ENCODE measurements at places on chromosomes 13 and 19.

DNA sequence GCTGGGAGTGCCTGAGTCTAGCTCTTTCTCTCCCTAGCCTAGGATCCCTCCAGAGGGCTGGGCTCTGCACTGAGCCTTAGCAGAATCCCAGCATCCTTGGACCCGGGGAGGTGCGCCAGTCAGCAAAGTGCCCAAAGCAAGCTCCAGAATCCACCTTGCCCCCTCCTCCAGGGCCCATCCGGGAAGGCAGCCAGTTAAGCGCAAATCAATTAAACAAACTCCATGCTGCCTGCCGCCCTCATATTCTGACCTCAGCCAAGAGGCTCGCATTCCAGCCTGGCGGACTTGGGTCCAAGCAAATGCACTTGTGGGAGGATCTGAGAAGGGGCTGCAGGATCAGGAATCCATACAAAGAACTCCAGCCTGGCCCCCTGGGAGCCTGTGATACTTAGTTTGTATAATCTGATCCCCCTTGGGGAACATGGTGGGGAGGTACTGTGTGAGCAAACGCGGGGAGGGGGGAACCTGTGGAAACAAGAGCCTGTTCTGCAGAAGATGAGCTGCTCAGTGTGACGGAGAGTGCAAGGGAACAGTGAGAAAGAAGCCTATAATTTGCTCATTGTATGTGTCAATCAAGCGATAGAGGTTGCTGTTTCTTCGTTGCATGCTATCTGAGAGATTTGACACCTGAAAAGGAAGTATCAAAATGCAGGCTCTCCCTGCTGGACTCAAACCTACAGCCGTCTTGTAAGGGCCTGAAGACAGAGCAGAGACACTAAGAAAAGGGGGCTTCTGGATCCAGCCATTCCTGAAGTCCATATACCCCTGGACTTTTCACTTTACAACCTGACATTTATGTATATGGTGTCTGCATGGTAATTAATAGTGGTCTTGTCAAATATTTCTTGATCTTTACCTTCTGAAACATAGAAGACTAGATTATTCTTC, 29.4 kb downstream of the ZNRF4 start:
- no peak for DNase-seq

GRCh38 chr19:49911381-49912145, 14.9 kb upstream of the IL4I1 start:
- no peak for DNase-seq

GRCh38 chr13:29067306-29067945, 247.3 kb downstream of the MTUS2 start:
- no peak for DNase-seq

- DNase-seq: no peak
Measured at GRCh38 chr13:45086484-45086883, 33.8 kb upstream of the GTF2F2 start.

- no peak for DNase-seq
Measured at GRCh38 chr13:113298043-113298945, 1.3 kb downstream of the LAMP1 start.

DNA sequence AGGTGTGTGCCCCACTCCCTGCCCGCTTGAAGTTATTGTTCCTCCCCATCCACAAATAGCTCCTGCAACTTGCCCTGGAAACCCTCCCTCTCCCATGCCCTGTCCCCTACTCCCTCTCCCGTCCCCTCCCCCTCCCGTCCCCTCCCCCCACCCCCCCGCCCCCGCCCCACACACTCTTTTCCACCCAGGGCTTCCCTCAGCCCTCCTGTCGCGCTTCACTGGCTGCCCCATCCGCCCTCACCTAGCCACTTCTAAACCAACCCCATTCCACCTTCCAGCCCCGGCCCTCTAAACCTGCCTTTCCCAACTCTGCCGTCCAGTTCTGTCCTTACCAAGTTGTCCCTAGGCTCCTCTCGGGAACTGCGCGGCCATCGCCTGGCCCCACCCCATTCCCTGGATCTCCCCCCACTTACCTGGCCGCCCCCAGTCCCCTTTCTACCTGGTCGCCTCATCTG, 993 bp downstream of the RGL3 start:
- DNase-seq: no peak

DNA sequence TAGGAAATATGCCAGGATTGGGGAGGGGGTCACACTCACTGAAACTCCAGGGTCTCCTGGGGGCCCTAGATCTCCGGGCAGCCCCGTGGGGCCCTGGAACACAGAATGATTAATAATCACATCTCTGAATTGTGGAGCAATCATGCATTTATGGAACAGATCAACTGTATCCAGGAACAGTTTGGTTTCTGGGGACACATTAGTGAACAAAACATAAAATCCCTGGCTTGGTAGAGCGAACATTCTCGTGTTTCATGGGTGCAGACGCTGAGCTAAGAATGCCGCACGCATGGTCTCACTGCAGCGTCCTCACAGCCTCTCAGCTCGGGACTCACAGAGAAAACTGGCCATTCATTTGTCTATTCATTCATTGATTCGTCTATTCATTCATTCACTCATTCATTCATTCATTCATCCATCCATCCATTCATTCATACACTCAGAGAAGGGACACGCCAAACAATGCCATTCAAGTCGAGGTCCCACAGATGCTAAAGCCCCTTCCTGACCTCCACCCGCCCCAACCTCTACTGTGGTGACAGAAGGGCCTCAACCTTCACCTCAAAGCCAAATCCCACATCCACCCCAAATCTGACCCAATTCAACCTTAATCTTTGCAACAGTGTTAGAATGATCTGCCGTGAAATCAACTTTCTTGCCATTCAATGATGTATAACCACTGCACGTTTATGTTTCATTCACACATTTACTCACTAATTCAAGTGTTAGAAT, 35.0 kb upstream of the OLFM2 start:
- no peak for DNase-seq

DNA sequence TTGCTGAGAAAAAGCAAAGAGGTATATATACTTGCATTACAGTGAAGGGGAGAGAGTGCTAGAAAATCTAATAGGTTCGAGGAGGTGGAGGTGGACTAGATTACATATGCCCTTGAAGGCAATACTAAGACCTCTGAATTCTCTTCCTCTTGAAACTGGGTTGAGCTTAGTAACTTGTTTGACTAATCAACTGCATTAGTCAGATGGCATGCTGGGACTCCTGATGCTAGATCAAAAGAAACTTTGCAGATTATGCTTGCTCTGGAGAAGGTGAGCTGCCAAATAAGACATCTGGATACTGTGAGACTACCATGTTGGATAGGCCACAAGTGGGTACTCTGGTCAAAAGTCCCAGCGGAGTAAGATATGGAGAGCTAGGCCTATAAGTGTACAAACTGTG, 331.3 kb downstream of the KLF5 start:
- DNase-seq: no peak

DNA sequence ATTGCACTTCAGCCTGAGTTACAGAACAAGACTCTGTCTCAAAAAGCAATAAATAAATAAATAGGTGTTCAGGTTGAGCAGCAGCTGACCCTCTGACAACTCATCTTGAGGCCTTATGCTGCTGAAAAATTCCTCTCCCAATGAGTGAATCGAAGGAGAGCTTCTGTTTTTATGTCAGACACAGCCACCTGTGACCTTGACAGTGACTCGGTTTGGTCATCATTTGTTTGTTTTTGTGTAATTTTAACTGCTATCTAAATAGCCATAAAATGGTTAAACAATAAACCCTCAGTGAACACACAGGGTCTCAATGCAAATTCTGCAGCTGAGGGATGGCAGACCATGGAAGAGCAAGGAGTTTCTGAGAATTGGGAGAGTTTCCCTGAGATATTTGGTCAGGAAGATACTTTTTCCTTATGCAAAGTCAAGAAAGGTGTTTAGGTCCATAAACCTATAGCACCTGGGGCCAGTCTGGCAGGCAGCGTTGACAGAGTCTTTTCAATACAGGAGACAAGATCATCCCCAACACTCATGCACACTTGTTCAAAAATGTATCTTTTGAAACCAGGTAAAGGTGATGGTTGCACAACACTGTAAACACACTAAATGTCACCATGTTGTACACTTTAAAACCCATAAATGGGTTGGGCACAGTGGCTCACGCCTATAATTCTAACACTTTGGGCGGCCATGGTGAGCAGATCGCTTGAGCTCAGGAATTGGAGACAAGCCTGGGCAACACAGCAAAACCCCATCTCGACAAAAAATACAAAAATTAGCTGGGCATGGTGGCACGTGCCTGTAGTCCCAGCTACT, 16.6 kb upstream of the SLC25A30 start:
- DNase-seq: no peak

DNA sequence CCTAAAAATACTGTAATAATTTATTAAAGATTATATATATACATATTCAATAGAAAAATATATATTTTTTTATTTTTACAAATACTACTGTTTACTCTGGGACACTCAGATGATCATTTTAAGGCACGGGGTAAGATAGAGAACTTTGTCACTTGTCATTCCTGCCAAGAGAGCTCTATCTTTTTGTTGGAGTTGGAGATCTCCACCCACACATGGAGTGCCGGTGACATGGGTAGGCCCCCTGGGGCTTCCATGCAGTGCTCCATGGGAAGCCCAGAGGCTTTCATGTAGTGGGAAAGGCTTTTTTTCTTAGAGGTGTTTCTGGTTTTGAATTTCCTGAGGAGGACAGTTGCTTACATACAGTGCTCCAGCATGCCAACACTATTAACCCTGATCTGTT, 81.4 kb downstream of the LMO7 start:
- no peak for DNase-seq

DNA sequence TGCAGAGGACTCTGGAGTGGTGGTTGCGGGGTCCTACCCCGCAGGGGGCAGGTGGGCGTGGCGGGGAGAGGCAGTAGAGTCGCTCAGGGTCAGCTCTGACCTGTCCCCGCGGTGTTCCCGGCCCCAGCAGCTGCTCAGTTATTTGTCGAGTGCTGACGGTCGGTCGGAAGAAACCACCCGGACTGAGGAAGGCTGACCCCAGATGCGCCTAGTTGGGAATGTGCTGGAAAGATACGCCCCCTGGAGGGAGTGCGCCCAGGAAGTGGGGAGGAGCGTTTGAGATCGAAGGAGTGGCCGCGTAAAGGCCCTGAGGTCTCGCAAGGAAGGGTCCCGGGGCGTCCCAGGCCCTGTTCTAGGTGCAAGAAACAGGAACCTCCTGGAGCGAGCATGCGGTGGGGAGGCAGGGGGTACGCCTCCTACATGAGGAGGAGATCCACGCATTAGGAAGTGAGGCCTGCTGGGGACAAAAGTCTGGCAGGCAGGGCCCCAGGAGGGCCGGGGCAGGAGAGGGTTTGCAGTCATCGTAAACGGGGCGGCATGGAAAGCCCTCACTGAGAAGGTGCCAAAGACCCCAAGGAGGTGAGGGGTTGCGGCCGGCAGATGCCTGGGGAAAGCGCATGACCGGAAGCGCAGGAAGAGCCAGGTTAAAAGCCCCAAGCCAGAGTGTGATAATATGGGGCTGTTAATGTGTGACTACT, 9.2 kb downstream of the CCDC8 start:
- DNase-seq: no peak

- DNase-seq: no peak
Measured at GRCh38 chr19:55619286-55619685, 5.1 kb downstream of the ZNF784 start.

GRCh38 chr19:45040059-45040771, 1.4 kb downstream of the CLASRP start:
- DNase-seq: no peak

GRCh38 chr19:45994456-45994997, 740 bp upstream of the CCDC61 start:
- DNase-seq: no peak

GRCh38 chr13:45826731-45827130, 24.8 kb downstream of the SIAH3 start:
- no peak for DNase-seq

GRCh38 chr13:114167426-114167825, 11.6 kb upstream of the CFAP97D2 start:
- DNase-seq: no peak

GRCh38 chr19:55525289-55526101, 11.4 kb downstream of the SBK2 start:
- no peak for DNase-seq

- DNase-seq: peak; percentile 53
Measured at GRCh38 chr13:79451500-79451962, 29.4 kb upstream of the NDFIP2 start.

DNA sequence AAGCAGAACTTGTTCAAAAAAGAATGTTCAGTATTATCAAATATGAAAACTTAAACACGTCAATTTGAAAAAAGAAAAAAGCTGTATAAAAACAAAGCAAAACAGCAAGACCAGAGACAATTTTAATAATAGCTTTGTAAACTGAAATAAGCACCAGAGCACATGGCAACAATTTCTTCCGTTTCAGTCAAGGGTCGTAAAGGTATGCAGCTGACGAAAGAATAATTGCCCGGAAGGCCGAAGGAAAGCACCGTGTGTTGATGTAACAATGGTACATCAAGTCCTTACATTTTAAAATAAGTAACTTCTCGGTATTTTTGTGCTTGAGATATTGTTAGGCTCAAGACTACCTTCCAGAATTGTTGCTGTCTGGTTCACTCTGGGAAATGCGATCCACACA, 1.7 kb downstream of the PROSER1 start:
- no peak for DNase-seq

Measured in RWPE1 (cell line).